Mesenteric fat pad (tissue), 1 donor: ENCODE measurements at places on chromosomes 13 and 19. TPM values are rescaled to one million over a fixed set of nuclear protein-coding genes. Genes with fewer than 3 reads are reported as not detected.

SLC10A2 gene
- total RNA-seq, result not detected

COX7A1 gene
- total RNA-seq, result 273 TPM

- no peak for DNase-seq
Measured at GRCh38 chr19:5553892-5554291, 13.9 kb downstream of the TINCR start.

DNA sequence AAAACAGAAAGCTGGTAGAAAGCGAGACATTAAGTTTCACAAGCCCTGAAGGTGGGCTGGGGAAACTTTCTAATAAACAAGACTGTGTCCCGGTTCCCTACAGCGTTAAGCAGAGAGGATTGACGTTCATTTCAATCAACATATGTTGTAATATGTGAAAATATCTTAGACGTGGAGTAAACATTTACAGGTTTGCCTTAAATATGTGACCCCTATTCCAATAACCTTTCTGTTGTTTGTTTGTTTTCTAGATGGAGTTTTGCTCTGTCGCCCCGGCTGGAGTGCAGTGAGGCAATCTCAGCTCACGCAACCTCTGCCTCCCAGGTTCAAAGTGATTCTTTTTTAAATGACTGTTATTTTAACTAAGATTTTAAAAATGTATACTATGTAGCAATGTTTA is 526.2 kb downstream of the SUCLA2 start:
- no peak for DNase-seq
